Peyer's patch (tissue), 4 donors: ENCODE measurements at places on chromosomes 1 and 21. TPM values are rescaled to one million over a fixed set of nuclear protein-coding genes. Genes with fewer than 3 reads are reported as not detected.

- H3K36me3 ChIP-seq = no peaks in the 10 kb centered on the region
- DNase-seq = no peak
- no peak overlapping the region for H3K4me3 ChIP-seq
- no peak overlapping the region for H3K27ac ChIP-seq
Measured at GRCh38 chr1:202282596-202283283, 59.0 kb downstream of the UBE2T start.

The EVA1C gene
- 31.0 TPM for total RNA-seq

The VSIG8 gene
- total RNA-seq = not detected

- DNase-seq = no peak
- H3K27ac ChIP-seq = no peak overlapping the region
- no peaks in the 10 kb centered on the region for H3K4me1 ChIP-seq
- H3K36me3 ChIP-seq = no peaks in the 10 kb centered on the region
- H3K27me3 ChIP-seq = no peaks in the 10 kb centered on the region
Measured at GRCh38 chr1:125087247-125087646, 3902.5 kb downstream of the SRGAP2C start.

The EDARADD gene
- not detected for total RNA-seq

DNA sequence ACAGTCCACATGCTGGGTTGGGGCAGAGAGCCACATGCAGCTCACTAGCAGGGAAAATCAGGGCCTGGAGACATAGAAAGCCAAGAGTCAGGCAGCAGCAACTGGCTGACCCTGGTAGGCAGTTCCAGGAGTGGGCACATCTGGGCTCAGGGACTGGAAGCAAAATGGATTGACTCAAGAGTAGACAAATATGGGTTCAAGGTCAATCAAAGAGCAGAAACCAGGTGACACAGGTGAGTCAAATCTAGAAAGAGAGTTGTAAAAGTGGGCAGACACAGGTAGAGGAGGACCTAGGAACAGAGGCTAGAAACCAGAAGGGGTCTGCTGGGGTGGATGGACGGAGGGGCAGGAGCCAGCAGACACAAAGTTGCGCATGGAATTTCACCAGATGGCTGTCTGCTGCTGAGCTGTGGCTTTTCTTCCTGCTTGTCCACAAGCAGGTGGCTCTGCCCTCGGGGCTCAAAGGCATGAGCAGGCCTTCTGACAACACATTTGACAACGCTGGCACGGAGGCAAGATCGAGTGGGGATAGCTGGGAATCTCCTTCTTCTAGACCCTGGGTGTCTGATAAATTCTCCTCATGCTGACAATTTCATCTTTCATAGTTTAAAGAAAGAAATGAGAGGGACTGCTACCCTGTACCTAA, 40.8 kb upstream of the IGSF3 start:
- no peaks in the 10 kb centered on the region for H3K36me3 ChIP-seq
- H3K27me3 ChIP-seq = no peaks in the 10 kb centered on the region
- H3K4me3 ChIP-seq = no peak overlapping the region
- no peaks in the 10 kb centered on the region for H3K4me1 ChIP-seq
- H3K27ac ChIP-seq = no peak overlapping the region
- no peak for DNase-seq

The RGS7 gene
- total RNA-seq = 1.9 TPM

GRCh38 chr1:27519331-27520258, 29.6 kb upstream of the WASF2 start:
- no peaks in the 10 kb centered on the region for H3K36me3 ChIP-seq
- H3K4me3 ChIP-seq = no peak overlapping the region
- H3K4me1 ChIP-seq = peaks cover 15% of the 10 kb centered on the region
- no peak overlapping the region for H3K27ac ChIP-seq

The KCNN3 gene
- 0.85 TPM for total RNA-seq

The RTCA gene
- 71.8 TPM for total RNA-seq

DNA sequence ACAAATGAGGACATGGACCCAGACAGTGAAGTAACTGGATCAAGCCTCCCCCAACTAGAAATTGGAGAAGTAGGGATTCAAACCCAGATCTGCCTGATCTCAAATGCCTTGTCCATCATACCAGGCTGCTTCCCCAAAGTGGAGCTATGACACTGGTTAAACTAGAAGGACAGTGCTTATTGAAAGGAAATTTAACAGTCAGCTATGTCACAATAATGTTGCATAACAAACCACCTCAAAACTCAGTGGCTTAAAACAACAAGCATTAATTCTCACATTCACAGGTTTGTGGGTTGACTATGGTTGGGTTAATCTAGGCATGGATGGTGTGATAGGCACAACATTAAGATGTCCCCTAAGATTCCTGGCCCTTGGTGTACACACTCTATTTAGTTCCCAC, 107.1 kb downstream of the TAS1R2 start:
- no peak overlapping the region for H3K27ac ChIP-seq
- no peaks in the 10 kb centered on the region for H3K36me3 ChIP-seq
- H3K4me1 ChIP-seq = no peaks in the 10 kb centered on the region
- H3K4me3 ChIP-seq = no peak overlapping the region
- no peaks in the 10 kb centered on the region for H3K27me3 ChIP-seq

The EFNA4 gene
- 19.7 TPM for total RNA-seq
